ENCODE measurements at places on chromosomes 5 and 9.

- DNase-seq: no peak
These were observed 41.8 kb upstream of the ROPN1L start for GRCh38 chr5:10399839-10400238.

GRCh38 chr9:12923468-12924009, 148.7 kb downstream of the LURAP1L start:
- DNase-seq: no peak

- no peak for DNase-seq
These were observed 8.8 kb upstream of the TENT4A start for GRCh38 chr5:6704361-6704851.

DNA sequence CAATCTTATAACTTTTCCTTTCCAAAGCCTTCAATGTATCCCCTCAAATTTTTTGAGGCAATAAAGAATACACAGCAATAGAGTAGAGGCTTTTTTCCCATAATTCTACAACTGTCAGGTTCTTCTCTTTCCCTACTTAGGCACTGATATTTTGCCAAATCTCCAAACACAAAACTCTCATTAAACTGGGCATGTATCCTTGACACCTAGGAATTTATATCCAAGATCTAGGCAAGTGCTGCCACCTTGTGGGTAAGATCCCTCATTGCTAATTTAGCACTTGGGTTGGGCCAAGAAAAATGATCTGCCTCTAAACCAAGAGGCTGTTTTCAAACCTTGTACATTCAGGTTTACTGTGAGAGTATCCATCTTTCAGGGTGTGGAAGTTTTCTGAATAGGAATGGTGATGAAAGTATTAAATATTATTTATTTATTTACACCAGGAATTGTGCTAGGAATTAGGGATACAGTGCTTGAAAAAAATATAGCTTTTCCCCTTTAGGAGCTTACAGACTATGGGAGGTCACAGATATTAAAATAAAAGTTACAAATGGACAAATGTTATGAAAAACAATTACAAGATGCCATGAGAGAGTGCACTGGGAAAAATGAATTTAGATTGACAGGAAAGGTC, 17.6 kb downstream of the TSTD2 start:
- peak; percentile 69 for DNase-seq

DNA sequence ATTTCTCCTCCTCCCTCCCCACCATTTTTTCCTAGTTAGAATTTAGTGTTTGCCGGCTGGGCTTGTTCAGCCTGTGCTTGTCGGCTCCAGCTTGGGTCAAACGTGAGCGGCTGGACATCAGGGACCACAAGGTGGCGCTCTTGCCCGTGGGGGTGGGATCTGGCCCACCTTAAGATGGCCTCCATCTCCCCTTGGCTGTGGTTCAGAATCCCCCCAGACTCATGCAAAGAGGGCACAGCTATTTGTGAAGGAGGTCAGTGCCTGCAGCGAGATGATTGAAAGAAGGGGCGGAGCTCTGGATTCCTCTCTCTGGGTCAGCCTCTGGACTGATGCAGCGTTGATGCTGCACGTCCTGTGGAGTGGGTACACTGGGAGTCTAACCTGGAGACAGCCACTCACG, 283.3 kb upstream of the TUT7 start:
- DNase-seq: no peak

DNA sequence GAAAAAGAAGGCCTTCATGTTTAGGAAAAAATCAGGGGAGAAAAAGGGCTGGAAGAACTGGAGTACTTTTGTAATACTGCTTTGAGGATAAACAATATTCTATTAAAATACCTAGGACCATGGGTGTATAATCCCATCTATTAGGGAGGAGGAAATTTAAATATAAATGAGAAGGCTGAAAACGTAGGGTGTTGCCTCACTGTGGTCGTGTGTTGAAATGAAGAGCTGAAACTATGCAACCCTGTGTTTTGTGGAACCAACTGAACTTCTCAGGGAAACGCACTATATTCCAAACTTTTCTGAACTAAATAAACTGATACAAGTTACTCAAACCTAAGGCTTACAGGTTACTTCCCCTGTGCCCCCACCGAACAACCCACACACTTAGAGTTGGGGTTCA, 4.5 kb upstream of the CNTLN start:
- DNase-seq: no peak

GRCh38 chr5:93151896-93152295, 429.1 kb downstream of the NR2F1-AS1 start:
- DNase-seq: no peak
